ENCODE measurements at places on chromosomes 6 and 20.
A peak's percentile ranks its signal among the peaks of the same experiment; 100 is the strongest.

DNA sequence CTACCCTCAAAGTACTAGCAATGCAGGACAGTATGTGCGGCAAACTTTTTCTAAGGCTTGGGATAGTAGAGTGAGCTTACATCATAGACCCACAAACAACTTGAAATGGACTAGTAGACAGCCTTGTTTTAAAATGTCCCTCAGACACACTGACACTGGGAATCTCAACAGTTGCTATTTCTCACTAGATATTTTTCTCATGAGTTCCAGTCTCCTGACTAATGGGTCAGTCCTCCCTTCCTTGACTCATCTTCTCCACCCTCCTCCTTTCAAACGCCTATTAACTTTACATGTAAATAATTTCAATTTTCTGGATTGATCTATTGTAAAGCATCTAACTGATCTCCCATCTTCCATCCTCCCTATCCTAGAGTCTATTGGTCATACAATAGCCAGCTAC, 308.3 kb upstream of the PREP start:
- DNase-seq, result no peak

GRCh38 chr20:59515013-59515905, 89.1 kb upstream of the PHACTR3 start:
- peak; percentile 86 for DNase-seq

- DNase-seq, result peak; percentile 98
Observed at GRCh38 chr20:3811467-3812258, 8.7 kb upstream of the AP5S1 start.

GRCh38 chr6:133609415-133610226, 279.3 kb upstream of the TCF21 start:
- DNase-seq, result no peak

GRCh38 chr6:46254946-46255345, 84.2 kb upstream of the ENPP5 start:
- DNase-seq, result no peak

DNA sequence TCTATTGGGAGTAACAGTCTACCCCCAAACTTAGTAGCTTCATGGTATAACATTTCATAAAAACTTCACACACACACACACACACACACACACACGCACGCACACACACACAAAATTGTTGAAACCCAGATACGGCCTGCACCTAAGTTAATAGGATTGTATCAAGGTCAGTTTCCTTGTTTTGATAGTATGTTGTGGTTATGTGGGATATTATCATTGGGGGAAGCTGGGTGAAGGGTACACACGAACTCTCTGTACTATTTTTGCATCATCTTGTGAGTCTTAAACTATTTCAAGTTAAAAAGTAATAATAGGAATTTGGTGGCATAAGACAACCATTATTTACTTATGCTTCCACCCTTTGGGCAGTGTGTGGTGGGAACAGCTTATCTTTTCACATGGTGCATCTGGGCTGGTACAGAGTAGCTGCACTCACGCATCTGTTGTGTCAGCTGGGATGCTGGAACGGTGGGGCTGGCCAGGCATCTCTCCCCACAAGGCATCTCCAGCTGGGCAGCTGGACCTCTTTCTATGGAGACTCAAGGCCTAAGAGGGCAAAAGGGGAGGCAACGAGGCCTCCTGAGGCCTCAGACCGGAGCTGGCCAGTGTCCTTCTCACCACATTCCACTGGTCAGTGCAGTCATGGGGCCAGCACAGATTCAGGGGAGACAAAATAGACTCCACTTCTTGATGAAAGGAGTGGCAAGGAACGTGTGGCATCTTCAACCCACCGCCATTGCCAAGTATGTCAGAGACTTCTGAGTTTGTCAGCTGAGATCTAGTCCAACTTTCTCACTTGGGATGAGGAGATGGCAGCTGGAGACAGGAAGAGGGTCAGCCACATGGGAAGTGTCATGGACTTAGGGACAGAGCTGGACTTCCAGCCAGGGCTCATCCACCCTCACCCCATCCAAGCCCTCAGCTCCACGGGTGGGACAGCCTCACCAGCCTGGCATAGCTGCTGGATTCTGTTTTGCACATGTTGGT, 20.5 kb upstream of the IP6K3 start:
- DNase-seq, result no peak

DNA sequence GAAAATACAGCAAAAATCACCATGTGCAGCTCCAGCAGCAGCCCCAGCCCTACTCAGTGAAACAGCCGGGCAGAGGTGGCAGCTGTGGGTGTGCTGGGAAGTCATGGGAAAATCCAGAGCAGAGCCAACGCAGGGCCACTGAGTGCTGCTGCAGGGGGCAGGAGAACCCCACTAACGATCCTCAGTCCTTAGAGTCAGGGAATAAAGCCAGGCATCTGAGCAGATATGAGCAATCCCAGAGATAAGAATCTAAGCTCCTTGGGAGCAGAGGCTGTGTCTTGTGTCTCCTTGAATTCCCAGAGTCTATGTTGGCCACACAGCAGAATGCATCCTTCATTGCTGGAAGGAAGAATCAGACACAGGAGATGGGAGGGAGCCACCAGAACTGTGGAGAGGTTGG, 493.1 kb upstream of the MAP3K7 start:
- peak; percentile 41 for DNase-seq

- DNase-seq, result no peak
Observed at GRCh38 chr6:150546457-150546856, 53.2 kb upstream of the PLEKHG1 start.

- DNase-seq, result no peak
Observed at GRCh38 chr20:20327746-20328145, 40.2 kb upstream of the INSM1 start.

GRCh38 chr6:87785229-87785862, 83.3 kb upstream of the AKIRIN2 start:
- no peak for DNase-seq

DNA sequence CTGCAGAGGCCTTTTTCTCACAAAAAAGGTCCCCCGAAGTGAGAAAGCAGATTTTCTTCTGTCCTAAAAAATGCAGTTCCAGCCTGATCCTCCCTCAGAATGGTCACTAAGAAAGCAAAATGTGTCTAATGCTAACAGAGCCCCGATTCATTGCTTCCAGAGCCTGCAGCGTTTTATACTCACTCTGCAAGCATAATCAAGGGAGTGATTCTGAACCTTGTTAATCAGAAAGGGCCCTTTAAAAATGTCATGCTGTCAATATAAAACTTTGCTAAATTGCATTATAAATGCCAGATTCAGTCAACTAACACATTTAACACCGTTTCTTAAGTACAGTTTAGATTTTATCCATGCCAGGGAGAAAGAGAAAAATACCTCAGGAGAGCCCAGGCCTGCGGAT, 202.8 kb downstream of the CD83 start:
- DNase-seq, result no peak

Measured in A673 (cell line).